ENCODE measurements at places on chromosomes 13 and 19. TPM values are rescaled to one million over a fixed set of nuclear protein-coding genes. Genes with fewer than 3 reads are reported as not detected.

Gene PLVAP
- total RNA-seq, result 0.75 TPM

Gene SYDE1
- 6.6 TPM for total RNA-seq

Gene LILRA2
- not detected for total RNA-seq

Gene CEACAM4
- not detected for total RNA-seq

Gene TMEM238
- not detected for total RNA-seq
